Stimulated activated CD4-positive, alpha-beta T cell treated with anti-CD3 and anti-CD28 coated beads, Interleukin-4, amount 100 ng/mL, for 4 hours (primary cell): ENCODE measurements at places on chromosomes 6 and 20.

GRCh38 chr6:152499931-152500330, 137.2 kb downstream of the SYNE1 start:
- no peak for DNase-seq

DNA sequence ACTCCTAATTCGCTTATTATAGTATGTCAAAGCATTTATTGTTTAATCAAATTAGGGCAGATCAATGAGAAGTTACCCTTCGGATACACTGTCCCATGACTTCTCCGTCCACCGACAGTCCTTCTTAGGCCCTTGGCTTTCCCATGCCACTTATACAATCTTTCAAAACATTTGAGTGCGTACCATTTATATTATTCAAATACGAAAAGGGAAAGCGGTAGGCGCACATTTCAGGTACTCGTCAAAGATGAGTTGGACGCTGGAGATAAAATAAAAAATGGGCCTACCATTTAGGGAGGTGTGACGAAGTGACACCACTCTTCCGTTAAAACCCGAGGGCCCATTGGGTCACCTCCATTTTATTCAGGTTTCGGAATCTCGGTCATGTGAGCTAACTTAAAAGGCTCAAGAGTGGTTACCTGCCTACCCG, 542 bp upstream of the AFG1L start:
- DNase-seq, result no peak

DNA sequence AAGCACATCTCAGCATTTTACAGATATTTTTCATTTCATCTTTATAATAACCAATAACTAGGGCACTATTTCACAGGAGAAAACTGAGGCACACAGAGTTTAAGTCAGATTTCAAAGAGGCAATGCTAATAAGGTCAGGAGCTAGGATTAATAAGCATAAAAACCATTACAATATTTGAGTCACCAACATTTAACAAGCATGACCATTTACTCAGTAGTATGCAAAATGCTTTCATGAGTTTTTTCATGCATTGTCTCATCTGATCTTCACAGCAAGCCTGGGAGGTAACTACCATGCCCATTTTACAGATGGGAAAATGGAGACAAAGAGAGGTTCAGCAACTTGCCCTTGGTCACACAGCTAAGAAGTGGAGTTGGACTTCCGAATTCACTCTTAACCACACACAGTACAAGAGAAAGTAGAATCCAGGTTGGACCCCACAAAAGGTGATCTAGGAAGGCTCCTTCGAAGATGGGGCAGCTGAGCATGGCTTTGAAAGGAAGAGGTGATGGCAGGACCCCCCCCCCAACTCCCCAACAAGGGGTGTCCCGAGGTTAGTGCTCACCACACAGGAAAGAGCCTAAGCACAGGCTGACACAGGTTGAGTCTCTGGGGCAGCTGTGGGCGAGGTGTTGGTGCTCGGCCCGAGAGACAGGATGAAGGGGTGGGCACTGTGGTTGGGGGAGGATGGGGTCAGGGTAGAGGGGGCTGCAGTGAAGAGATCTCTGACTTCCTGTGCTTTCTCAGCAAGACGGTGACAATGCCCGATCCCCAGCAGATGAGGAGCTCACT, 108.8 kb downstream of the PREX1 start:
- DNase-seq, result peak; percentile 9

DNA sequence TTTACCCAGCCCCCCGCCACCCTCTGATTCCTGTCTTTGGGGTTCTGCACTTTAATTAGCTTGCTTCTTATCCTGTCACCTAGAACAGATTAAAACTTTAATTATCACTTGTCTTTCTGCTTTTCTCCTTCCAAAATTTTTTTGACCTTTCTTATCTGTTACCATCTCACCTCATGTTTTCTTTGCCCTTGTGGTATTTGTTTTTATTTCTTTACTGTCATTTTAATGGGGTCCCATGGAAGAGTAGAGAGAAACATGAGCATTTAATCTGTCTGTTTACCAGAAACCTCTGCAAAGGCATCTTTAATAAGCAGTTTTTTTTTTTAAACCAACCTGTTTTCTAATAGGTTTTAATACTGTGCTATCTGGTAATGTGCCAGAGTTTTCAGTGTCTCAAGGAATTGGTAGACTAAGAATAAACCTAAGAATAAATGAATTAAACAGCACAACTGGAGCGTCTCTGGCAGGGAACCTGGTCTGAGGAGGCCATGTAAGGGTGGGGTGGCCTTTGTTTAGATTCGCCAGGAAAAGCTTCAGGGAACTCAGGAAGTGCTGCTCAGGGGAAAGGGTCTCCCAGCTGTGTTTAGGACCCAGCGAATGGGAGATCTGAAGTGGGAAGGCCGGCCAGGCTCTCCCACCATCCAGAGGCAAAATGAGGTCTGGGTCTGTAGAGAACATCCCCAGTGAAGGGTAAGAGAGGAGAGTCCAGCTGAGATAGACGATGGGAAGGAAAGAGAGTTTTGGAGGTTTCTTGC, 69.8 kb downstream of the ARID1B start:
- DNase-seq, result no peak

GRCh38 chr6:44715188-44715587, 327.7 kb downstream of the CDC5L start:
- DNase-seq, result no peak

DNA sequence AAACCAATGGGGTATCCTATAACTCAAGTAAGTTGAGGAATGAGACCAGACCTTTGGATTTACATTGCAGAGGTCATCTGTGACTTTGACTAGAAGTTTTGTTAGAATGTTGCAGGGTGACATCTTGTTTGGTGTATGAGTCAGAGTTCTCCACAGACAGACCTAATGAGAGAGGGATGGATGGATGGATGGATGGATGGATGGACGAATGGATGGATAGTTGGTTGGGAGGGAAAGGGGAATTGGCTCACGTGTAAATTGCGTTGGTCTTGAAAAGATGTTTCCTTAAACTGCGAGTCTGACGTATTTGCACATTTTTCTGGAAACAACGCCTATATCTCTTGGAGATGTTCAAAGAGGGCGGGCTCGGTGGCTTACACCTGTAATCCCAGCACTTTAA, 1.0 kb upstream of the MTRES1 start:
- DNase-seq, result no peak

DNA sequence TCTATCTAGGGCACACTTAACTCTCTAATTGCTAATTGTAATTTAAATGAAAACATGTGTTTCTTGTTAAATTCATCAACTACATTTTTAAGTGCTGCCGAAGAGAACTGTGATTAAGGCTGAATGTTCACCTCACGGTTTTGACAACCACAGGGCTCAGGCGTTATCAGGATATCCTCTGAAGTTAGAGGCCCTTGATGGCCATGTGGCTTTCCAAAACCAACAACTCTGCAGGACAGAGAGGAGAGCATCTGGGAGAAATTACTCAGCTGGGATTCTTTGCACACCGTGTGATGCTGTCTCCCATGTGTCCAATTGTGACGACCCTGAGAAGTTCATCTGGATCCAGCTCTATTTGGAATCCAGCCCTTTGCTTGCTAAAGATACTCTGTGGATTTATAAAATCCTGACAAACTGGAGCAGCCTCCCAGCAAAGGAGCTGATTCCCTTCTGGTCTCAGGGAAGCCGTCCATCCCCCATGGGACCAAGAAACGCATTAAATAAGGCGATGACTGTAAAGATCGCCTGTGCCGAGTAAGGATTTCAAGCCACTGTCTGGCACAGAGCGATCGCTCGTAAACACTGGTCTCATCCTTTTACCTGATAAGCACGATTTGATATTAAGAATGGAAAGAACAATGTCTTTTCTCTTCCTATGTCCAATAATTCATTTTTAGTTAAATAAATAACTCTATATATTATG, 401.1 kb downstream of the CD83 start:
- no peak for DNase-seq

GRCh38 chr6:11208267-11208666, 24.2 kb downstream of the NEDD9 start:
- DNase-seq, result no peak

DNA sequence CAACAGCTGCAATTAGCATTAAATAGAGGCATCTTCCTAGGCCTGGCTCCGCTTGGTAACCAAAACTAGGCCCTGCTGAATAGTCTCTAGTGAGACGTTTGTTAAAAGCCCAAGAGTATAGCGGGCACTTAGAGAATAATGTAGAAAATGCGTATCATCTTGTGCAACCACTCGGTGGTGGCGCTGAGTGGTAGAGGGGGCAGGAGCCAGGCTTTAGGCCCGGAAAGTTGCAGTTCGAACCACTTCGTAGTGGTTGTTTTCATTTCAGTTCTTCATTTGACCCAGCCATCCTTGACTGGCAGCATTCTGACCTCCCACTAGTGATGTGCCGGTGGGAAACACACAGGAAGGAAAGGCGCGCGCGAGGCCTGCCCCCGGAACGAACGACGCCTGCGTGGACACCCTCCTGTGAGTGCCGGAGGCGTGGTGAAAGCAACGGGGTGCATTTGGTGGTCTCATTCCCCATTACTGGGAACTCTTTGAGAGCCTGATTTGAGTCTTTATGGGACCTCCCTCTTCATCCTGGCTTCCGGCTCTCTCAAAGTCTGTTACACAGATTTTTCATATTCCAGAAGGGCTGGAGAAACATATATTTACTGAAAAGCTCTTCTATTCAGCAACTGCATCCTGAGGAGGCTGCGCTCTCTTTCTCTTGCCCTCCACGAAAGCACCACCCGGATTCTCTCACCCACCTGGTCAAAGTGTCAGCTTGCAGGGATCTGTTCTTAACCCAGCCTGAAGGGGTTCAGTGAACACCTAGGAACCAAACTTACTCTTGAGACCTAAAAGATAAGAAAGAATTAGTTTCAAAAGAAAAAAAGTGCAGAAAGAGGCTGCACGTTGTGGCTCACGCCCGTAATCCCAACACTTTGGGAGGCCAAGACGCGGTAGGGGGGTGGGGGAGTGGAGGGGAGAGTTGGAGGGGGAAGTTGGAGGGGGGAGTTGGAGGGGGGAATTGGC, 18.2 kb downstream of the GPX5 start:
- peak; percentile 20 for DNase-seq

DNA sequence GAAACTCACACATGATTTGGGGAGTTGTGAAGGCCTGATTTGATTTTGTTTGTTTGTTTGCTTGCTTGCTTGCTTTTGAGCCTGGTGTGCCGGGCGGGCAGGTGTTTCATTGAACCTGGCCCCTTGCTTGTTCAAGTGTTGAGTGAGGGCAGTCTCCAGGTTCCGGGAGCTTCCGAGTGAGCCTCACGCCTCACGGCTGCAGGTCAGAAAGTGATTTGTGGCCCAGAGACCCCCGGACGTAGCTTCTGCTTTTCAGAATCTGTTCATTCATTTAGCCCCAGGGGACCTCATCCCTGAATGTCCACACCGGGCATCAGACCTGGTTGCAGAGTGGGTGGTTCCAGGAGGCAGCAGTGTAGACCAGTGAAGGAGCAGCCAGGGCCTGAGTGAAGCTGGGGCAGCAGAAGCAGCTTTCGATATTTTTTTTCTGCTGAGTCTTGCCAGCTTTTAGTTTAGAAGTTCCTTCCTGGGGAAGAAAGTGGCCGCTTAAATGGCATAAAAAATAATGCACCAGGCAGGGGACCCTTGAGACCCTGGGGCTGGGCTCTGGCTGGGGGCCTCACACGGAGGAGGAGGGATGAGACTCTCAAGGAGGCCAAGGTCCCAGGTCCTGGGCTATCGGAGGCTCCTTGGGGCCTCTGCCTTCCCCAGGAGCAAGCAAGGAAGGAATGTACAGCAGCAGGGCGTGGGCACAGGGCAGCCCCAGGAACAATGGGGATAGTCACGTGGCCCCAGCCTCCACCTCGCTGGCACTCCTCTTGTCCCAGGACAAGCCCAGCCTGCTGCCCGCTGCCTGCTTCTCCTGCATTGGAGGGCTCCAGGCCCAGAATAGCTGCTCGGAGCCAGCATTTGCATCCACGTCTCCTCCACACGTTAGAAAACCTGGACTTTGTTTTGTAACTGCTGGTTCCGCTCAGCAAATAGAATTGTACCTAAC, 89.2 kb upstream of the BHLHE23 start:
- no peak for DNase-seq

DNA sequence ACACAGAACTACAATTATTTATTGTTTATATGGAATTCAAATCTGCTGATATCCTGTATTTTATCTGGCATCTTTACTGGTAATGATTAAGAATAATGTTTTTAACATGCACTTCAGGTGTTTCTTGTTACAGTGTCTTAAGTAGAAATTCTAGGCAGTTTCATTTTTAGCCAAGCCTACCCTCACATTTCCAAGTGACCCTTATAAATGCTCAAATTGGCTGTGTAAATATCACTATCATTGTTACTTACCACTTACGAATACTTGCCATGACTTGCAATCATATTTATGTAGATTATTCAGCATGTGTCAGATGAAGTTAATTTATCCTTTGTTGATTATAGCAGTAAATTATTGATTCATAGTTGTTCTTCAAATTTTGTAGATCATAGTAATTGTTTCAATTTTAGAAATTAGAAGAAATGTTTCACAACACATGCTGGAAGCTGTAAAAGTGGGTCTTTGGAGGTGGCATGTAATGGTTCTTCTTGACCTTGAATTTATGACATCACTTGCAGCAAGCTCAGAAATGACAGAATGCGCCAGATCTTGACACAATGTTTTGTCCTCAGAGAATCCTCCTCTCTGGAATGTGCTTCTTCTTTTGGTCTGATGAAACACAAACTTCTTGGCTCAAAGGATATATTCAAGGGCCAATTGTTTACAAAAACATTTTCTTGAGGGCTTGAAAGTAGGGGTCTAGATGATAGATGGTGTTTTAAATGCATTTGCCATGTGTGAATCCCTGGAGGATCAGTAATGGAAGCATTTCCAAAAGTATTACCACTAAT, 471.8 kb downstream of the COL12A1 start:
- no peak for DNase-seq

DNA sequence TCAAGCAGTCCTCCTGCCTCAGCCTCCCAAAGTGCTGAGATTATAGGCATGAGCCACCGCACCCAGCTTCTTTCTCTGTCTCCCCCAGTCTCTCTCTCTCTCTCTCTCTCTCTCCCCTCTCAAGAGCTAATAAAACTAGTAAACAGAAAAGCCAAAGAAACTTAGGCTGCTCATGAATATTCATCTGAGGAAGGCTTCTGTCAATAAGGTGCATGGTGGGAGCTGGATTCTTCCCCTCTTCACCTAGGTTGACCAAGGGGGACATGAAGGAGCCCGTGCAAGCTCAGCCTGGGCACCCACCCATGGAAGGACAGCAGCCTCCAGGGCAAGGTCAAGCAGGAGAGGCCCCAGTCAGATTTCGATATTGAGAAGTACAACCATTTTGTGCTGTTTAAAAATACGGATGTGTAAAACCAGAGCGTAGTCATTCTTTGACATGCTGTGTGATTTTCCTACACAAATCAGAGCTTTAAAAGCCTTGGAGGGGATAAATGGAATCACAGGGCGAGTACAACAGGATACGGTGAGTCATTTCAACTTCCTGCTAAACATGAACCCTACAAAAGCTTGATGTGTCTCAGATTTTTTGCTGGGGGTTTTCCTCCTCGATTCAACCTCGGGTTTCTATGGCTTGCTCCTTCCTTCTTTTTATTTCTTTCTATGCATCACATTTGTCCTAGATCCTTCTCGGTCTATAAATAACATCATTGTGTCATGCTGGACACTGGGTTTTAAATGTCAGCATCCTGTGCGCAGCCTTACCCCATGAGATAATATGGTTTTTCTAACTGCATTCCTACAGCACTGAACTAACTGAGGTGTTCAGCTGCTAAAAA, 368.9 kb upstream of the JARID2 start:
- peak; percentile 44 for DNase-seq

GRCh38 chr20:7608250-7608649, 332.0 kb downstream of the HAO1 start:
- no peak for DNase-seq
